SJSA1 (cell line): ENCODE measurements at places on chromosomes 16 and 17.
A peak's percentile ranks its signal among the peaks of the same experiment; 100 is the strongest.

DNA sequence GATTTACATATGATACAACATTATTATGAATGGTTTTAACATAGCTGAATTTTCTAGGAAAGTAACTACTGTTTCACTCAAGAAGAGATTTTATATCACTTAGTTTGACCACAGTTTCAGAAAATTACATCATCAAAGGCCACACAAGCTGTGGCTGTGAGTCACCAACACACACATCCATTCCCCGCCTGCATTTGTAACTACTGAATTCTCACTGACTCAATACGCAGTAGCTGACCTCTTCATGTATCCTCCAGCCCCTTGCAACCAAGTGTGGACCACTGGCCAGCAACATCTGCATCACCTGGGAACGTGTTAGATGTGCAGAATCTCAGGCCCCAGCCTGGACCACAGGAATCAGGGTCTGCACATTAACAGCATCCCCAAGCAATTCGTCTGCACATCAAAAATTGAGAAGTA lies 197.6 kb downstream of the XYLT1 start:
- peak; percentile 75 for DNase-seq

GRCh38 chr16:16148755-16149154 lies 74.5 kb downstream of the ABCC6 start:
- no peak for DNase-seq

DNA sequence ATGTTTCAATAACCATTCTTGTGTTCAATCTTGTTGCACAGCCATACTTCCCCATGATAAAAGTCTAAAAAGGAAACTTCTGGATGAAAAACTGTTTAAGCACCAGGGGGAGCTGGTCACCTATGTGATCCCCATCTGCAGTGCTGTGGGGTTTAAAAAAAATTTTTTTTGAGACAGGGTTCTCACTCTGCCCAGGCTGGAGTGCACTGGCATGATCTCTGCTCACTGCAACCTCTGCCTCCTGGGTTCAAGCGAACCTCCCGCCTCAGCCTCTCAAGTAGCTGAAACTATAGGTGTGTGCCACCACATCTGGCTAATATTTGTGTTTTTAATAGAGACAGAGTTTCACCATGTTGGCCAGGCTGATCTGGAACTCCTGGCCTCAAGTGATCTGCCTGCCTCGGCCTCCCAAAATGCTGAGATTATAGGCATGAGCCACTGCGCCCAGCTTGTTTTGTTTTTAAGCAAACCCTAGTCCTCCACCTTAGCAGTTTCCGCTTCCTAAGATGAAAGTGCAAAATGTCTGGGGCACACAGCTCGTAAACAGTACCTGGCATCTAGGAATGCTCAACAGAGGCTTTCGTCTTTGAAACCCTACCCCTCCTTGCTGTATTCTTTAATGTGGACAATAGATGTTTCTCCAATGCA lies 25.4 kb downstream of the DNAJA2 start:
- peak; percentile 9 for DNase-seq

GRCh38 chr17:82399041-82399441 lies 19.1 kb upstream of the HEXD start:
- peak; percentile 43 for DNase-seq

GRCh38 chr16:10200637-10201586 lies 18.7 kb upstream of the GRIN2A start:
- DNase-seq, result no peak

DNA sequence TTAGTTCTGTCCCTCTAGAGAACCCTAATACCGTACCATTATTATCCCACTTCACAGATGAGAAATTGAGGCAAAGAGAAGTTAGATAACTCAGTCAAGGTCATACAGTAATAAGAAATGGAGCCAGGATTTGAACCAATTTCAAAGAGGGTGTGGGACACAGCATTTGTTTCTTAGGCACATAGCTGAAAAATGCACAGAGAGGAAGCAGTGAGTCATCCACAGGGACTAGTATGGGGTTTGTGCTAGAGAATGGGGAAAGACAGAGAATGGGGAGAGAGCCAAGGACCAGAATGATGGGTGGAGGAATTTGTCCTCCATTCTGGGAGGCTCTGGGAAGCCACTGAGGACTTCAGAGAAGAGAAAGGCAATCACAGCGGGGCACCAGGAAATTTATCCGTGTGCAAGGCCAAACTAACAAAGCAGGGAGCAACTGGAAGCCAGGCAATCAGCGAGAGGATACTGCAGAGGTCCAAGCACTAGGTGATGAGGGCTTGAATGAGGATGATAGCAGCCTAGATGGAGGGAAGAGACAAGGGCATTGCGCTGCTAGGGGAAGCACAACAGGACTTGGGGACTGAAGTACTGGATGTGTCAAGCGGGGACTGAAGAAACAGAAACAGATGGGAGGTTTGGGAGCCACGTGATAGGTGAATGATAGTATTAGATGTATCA lies 78.1 kb upstream of the ZFHX3 start:
- no peak for DNase-seq

DNA sequence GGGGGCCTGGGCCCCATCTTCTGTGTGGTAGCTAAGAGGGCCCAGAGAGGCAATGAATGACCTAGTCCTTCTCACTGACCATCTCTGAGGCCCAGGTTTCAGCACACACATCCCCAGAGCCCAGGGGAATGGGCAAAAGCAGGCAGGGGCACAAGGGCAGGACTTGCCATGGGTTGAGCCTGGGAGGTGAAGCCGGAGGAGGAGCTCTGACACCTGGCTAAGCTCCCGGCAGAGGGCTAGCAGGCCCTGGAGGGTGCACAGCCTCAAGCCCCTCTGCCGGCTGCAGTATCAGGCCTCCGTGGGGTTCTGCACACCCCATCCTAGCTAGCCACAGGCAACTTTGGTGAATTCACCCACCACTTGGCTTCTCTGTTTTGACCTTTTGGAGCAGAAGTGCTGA lies 5.3 kb downstream of the SRCIN1 start:
- no peak for DNase-seq

DNA sequence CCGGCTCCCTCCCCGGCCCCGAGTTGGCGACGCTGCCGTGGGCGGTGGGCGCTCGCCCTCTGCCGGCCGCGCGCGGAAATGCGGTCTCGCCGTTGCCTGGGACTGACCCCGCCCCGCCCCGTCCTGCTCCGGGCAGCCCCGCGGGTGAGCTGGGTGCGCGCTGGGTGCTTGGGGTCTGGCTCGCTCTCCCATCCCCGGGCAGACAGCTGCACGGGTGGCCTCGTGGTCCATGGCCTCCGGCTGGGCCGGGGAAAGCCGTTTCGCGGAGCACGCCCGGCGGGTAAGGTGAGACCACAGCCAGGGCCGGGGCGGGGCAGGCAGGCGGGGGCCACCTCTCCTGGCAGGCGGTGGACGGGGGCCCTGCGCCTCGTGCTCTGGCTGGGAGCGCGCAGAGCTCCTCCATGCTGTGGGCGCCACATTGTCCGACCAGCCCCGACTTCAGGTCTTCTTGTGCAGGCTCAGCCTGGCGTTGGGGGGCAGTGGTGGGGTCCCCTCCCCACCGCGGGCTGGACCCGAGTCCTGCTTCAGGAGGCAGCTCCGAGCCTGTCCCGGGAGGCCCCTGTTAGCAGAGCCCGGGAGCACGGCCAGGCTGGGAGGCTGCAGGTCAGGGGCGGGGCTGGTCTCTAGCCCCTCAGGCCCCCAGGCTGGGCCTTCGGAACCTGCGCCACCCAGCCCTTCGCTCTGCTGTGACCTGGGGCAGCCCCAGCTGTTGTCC lies 7.0 kb upstream of the C1QTNF8 start:
- DNase-seq, result no peak

- no peak for DNase-seq
Observed at GRCh38 chr17:2634361-2634960, 41.0 kb downstream of the PAFAH1B1 start.

GRCh38 chr16:31267332-31268032 lies 7.7 kb downstream of the ITGAM start:
- peak; percentile 29 for DNase-seq

- no peak for DNase-seq
Observed at GRCh38 chr16:70689970-70690891, 4.4 kb upstream of the MTSS2 start.
